LNCaP clone FGC (cell line): ENCODE measurements at places on chromosomes 7 and 10.

DNA sequence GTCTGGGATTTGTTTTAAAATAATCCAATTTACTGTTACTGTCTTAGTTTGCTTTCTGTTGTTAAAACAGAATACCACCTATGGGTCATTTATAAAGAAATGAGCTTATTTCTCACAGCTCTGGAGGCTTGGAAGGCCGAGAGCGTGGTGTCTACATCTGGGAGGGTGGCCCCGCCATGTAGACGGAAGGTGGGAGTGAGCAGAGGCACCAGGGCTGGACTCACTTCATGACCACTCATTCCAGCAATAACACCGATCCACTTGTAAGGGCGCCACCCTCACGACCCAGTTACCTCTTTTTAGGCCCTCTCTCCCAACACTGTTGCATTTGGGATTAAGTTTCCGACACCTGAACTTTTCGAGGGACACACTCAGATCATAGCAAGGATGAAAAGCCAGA is 36.2 kb upstream of the CFAP46 start:
- no peak for DNase-seq

DNA sequence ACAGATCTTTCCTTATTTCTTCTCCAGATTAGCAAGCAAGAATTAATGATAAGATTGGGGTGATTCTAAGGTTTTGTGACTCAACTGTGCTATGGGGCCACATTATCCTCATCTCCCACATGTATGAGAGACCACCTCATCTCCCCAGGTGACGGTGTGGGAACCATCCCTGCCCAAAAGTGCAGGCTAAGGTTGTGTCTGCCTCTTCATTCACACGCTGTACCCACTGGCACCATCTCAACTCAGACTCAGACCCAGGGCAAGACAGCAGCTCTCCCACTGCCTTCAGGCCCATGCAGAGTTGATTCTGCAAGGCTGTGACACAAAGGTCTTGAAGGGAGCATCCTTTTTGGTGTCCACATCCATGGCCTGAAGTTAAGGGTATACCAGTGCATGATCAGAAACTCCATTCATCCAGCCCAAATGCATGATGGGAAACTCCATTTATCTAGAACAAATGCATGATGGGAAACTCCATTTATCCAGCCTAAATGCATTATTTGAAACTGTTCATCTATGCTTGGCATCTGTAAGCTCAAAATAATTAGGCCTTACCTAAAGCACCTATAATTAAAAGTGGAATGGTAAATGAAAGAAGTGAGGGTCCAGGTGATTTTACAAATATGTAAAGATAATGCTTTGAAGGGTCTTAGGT is 99.4 kb downstream of the TCERG1L start:
- no peak for DNase-seq

DNA sequence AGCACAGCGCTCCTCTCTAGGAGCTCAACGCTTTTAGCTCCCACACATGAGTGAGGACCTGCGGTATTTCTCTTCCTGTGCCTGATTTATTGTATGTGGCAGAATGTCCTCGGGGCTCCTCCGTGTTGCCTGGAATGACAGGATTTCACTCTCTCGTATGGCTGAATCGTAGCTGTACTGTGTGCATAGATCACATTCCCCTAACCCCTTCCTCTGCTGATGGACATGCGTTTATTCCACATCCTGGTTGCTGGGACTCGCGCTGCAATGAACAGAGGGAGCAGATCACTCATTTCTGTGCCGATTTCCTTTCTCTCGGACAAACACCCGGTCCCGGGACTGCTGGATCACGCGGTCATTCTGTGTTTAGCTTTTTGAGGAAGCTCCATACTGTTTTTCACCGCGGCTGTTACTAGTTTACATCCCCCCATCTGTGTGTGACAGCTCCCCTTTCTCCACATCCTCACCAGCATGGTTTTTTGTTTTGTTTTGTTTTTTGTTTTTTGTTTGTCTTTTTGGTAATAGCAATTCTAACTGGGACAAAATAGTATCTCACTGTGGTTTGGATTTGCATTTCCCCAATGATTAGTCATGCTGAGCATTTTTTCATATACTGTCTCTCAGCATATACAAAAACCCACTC is 76.3 kb downstream of the FOXL3 start:
- DNase-seq, result no peak

GRCh38 chr10:122325235-122325634 is 49.3 kb upstream of the PLEKHA1 start:
- DNase-seq, result no peak

DNA sequence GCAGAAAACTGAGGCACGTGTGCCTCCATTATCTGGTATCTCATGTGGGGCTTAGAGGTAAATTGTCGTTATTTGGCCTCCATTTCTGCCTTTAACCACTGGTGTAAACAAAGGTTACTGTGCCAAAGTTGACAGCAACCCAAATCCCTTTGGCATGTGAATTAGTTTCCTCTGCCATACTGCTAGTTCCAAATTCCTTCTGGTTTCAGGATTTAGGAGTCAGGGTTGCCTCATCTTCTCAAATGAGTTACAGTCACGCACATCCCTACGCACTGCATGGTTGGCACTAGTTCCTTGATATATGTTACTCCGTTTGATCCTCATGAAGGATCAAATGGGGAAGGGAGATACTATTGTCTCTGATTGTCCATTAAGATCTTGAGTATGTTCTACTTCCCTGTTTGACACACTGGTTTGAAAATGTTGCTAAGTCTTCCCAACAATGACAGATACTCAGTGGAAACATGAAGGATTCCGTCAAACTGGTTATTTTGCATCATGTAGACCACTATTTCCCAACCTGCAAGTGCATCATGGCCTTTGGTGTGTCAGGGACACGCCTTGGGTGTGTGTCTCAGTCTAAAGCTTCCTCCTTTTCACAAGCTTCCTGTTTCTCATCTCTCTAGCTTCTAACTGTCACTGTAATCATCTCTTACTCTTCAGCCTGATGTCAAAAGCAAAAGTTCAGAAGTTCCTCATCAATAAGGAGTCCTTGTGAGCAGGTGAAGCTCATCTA is at the start of gene LIPN:
LIPN (plus strand) TSS at position 655 of the 736 bp plus-strand sequence. CDS start 1,386 bp downstream, outside the sequence.
- no peak for DNase-seq

DNA sequence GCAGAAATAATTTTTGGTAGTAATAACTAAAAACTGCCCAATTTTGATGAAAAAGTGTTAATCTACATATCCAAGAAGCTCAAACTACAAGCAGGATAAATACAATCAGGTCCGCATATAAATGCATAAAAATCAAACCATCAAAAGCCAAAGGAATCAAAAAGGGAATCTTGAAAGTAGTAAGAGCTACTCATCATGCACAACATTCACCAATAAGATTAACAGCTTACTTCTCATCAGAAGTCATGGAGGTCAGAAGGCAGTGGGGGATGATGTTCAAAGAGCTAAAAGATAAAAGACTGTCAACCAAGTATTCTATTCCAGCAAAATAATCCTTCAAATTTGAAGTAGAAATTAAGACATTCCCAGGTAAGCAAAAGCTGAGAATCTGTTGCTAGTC is 76.4 kb downstream of the CRPPA start:
- no peak for DNase-seq

DNA sequence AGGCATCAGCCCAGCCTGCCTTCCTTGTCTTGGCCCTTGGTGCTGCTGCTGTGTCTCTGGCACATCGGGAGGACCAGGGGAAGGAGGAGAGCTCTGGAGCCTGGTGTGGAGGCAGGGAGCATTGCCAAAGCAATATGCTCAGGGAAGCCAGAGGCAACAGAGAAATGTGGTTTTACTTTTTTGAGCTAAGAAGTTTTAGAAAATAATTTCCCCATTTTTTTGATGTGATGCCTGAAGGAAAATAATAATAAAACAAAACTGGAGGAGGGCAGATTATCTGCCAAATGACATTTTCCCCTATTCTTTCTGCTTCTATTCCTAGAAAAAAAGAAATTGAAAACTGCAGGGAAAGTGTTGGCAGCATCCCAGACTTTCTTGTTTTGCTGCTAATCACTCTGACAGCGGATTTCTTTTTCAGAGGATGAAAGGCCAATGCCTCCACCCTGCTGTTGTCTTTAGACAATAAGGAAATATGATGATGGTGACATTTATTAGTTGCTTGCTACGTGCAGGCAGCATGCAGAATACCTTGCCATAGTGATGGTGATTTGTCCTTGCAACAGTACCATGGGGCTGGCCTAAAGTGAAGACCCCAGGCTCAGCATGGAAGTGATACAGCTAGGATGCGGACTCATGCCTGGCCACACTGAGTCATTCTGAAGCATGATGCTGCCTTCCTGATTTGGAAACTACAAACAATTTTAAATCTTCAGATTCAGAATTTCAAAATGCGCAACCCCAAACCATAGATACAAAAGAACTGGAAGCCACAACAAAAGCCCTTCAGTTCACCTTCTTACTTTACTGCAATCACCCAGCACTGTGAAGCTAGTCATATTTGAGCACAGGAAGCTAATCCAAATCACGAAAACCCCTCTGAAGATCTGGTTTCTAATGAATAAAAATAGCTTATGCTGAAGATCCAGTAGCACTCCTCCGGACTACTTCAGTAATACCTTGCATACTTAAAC is 260.2 kb upstream of the TMEM72 start:
- DNase-seq, result no peak

DNA sequence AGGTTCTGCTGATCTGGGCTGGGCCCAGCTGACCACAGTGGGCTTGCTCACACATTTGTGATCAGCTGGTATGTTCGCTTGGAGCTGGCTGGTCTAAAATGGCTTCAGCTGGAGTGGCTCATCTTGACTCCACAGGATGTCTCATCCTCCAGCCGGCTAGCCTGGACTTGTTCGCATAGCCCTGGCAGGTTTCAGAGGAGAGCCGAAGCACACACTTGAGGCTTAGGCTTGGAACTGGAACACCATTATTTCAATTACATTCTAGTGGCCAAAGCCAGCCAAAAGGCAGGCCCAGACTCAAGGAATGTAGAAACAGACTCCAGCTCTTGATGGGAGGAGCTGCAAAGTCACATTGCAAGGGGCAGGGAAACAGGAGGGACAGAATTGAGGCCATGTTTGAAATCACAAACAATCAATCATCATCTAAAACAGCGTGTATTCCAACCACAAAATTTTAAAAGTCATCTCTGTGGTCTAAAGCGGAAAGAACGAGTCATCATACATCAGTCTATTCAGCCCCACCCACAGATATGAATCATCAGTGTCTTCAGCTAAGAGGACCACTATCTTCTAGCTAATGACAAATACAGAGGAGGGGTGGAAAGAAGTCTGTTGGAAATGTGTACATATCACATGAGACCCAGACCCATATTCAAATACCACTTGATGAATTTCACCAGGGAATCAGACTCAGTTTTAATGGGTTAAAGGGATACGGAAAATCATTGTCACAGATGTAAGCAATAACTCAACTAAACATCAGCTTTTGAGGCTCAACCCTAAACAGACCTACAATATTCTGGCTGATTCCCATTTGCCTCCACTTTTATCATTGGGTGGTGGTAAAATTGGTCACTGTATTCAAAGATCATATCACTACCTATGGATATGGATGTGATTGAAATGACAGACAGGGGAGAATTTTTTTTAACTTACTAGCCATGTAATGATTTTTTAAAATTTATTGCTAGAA is 139.0 kb upstream of the MKLN1 start:
- DNase-seq, result no peak

GRCh38 chr10:130542761-130543160 is 406.6 kb downstream of the GLRX3 start:
- DNase-seq, result no peak

DNA sequence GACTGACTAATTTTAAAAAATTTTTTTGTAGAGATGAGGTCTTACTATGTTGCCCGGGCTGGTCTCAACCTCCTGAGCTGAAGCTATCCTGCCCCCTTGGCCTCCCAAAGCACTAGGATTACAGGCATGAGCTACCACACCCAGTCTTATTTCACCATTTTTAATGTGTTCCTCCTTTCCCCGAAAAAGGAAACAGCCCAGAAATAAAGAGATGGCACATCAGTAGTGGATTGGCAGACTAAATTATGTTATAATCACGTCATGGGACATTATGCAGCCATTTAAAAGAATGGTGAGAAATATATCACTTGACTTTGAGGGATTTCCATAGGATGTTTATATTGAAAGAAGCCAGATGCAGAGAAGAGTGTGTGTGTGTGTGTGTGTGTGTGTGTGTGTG is 40.5 kb downstream of the CAPZA2 start:
- DNase-seq, result no peak

DNA sequence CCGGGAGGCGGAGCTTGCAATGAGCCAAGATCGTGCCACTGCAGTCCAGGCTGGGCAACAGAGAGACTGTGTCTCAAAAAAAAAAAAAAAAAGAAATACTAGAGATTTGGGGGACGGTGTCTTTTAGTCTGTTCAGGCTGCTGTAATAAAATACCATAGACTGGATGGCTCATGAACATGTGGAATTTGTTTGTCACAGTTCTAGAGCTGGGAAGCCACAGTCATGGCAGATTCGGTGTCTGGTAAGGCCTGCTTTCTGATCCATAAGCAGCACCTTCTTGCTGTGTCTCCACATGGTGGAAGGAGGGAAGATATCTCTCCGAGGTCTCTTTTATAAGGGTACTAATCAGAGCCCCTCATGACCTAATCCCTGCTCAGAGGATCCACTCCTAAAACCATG is 102.7 kb upstream of the MKLN1 start:
- no peak for DNase-seq

DNA sequence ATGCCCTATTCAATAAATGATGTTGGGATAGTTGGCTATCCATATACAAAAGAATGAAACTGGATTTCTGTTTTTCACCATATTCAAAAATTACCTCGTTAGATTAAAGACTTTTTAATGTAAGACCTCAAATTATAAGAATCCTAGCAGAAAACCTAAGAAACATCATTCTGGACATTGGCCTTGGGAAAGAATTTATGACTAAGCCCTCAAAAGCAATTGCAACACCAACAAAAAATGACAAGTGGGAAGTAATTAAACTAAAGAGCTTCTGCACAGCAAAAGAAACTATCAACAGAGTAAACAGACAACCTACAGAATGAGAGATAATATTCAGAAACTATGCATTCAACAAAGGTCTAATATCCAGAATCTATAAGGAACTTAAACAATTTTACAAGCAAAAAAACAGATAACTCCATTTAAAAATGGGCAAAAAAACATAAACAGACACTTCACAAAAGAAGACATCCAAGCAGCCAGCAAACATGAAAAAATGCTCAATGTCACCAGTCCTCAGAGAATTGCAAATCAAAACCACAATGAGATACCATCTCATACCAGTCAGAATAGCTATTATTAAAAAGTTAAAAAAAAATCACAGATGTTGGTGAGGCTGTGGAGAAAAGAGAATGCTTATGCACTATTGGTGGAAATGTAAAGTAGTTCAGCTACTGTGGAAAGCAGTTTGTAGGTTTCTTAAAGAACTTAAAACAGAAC is 309.8 kb downstream of the AHR start:
- DNase-seq, result no peak

GRCh38 chr7:151885202-151885580 is 8.3 kb upstream of the PRKAG2 start:
- no peak for DNase-seq

DNA sequence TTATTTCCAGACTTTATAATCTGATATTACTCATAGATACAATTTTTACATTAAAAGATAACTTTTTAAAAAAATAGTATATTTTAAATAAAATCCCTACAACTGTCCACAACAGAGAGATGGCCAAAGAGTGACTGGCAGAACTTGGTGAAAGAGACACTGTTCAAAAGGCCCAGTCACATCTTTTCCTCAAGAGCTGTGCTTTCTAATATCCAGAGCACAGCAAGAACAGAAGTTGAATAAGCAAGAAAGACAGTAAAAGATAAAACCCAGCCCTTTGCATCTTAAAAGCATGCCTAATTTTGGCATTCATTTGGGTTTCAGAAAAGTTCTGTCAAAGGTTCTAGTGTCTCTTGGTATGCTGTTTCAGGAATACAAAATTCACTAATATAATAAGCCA is 6.9 kb downstream of the WASL start:
- DNase-seq, result no peak
